ENCODE measurements at places on chromosomes 1 and 21. TPM values are rescaled to one million over a fixed set of nuclear protein-coding genes. Genes with fewer than 3 reads are reported as not detected.

DNA sequence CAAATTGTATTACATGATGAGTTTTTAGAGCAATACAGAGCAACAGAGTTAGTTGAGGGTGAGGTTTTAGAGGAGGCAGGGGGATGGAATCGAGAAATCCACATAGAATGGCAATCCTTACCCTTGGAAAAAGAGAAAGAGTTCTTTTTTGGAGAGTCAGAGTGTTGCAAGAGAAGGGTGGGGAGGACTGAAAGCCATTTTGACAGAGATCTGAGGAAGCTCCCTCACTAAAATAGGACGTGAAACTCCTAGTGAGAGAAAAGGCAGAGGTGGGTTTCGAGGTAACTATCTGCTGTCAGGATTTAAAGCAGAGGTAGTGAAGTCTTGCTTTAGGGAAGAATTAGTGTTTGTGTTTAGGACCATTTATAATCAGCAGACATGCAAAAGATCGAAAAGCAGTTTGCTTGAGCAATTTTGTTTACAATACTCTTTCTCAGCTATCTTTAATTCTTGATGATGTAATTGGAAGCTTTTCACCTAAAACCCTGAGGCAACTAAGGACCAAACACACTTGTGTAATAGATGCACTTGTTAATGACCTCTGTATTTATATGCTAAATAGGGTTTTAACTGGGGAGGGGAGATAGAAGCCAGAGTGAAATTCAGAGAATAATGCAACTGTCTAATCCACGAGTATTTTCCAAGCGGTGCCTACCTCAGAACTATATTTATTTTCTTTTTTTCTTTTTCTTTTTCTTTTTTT is 20.0 kb downstream of the ADAMTS5 start:
- H3K27ac ChIP-seq: peak overlapping the region; percentile 29
- H3K27me3 ChIP-seq: no peaks in the 10 kb centered on the region
- H3K4me3 ChIP-seq: no peak overlapping the region
- no peaks in the 10 kb centered on the region for H3K36me3 ChIP-seq
- no peak for DNase-seq

DNA sequence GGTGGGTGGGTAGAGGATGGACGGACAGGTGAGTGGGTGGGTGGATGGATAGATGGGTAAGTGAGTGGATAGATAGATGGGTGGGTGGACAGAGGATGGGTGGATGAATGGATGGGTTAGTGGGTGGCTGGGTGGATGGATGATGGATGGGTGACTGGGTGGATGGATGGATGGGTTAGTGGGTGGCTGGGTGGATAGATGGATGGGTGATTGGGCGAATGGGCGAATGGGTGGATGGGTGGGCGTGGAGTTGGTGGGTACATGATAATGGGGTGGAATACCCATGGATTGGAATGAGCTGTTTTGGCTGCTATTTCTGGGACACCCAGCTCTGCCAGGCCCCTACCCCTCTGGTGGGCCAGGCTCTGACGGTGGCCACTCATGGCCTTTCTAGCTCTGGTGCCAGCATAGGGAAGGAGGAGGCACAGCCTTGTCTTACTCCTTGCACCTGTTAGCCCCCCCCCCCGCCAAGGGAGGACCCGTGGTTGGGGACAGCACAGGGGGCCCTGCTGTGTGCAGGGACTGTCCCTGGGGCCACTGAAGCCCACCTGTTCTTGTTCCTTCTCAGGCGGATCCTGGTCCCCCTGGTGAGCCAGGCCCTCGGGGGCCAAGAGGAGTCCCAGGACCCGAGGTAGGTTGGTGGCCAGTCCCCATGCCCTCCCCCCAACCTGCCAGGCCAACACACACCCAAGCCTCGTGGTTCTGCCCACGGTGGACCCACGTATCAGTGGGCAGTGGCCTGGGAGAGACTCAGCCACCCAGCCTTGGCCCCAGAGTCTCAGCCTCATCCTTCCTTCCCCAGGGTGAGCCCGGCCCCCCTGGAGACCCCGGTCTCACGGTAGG is 26.4 kb downstream of the COL6A2 start:
- peak; percentile 36 for DNase-seq
- no peaks in the 10 kb centered on the region for H3K27me3 ChIP-seq
- H3K36me3 ChIP-seq: no peaks in the 10 kb centered on the region
- no peak overlapping the region for H3K27ac ChIP-seq
- no peaks in the 10 kb centered on the region for H3K4me1 ChIP-seq

DNA sequence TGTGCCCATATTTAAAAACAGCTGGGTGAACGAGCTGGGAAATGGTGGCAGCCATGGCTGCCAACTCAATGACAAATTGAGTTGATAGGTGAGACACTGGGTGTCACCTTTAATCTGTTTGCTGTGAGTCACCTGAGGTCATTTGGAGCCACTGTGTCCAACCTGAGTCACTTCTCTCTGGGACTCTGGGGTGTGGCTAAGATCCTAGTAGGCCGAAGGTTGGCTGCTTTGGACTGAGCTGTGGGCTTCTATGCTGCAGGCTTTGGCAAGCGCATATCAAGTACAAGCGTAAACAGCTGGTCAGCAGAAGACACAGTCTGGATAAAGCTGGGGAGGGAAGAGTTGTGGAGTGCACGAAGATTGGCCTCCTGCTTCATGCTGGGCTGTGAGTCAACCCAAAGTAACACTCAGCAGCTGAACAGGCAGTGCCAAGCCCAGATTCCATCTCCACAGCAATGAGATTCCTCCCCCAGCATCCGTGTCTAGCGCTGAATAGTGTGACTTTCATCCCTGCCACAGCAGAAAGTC is 24.0 kb downstream of the TEX35 start:
- no peak overlapping the region for H3K4me3 ChIP-seq
- DNase-seq: peak; percentile 75
- H3K27me3 ChIP-seq: no peaks in the 10 kb centered on the region
- no peaks in the 10 kb centered on the region for H3K36me3 ChIP-seq
- H3K27ac ChIP-seq: no peak overlapping the region

DNA sequence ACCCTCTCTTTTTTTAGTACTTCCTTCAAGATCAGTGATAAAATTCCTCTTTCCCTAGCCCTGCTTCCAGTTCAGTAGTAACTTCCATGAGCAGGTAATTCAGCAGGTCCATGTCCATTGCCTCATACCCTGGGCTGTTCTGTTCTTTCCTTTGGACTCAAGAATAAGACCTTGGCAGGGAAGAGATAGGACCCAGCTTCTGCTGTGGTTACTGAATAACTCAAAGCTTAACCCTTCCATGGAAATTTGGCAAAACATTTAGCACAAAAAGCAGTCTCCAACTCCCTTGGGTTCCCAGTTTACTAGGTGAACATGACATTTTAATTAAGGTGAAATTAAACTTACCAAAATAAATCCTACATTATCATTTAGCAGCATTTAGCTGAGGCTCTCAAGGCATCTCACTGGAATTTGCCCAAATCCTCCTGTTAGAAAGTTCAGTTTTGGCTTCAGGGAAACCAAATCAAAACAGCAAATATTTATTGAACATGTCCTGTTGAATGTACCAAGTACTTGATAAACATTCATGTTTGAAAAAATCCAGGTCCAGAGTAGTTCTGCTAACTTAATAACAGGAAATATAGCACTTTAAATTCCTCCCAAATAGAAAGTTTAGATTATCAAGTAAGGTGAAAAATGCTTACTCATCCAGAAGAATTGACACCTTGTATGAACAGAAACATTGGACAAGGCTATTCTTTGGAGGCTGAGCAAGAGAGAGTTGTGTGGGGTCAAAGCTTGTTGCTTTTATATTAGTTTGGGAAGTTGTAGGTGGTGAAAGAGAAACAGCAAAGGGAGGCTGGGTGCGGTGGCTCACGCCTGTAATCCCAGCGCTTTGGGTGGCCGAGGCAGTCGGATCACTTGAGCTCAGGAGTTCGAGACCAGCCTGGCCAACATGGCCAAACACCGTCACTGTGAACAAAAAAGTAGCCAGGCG is 8.4 kb upstream of the SERPINC1 start:
- no peak overlapping the region for H3K27ac ChIP-seq
- DNase-seq: no peak
- peaks cover 3% of the 10 kb centered on the region for H3K4me1 ChIP-seq
- no peak overlapping the region for H3K4me3 ChIP-seq

- no peaks in the 10 kb centered on the region for H3K4me1 ChIP-seq
- no peak overlapping the region for H3K4me3 ChIP-seq
- no peak for DNase-seq
- no peaks in the 10 kb centered on the region for H3K27me3 ChIP-seq
Observed at GRCh38 chr1:186578325-186579016, 101.8 kb downstream of the PTGS2 start.

GRCh38 chr1:219858980-219859379 is 69.4 kb downstream of the SLC30A10 start:
- no peaks in the 10 kb centered on the region for H3K27me3 ChIP-seq
- no peak for DNase-seq
- no peak overlapping the region for H3K4me3 ChIP-seq
- no peaks in the 10 kb centered on the region for H3K4me1 ChIP-seq
- H3K36me3 ChIP-seq: no peaks in the 10 kb centered on the region
- H3K27ac ChIP-seq: no peak overlapping the region

GRCh38 chr1:50972766-50973165 is 2.7 kb downstream of the CDKN2C start:
- H3K27me3 ChIP-seq: no peaks in the 10 kb centered on the region
- DNase-seq: no peak
- H3K4me1 ChIP-seq: peaks cover 5% of the 10 kb centered on the region
- no peak overlapping the region for H3K4me3 ChIP-seq
- H3K36me3 ChIP-seq: no peaks in the 10 kb centered on the region

DNA sequence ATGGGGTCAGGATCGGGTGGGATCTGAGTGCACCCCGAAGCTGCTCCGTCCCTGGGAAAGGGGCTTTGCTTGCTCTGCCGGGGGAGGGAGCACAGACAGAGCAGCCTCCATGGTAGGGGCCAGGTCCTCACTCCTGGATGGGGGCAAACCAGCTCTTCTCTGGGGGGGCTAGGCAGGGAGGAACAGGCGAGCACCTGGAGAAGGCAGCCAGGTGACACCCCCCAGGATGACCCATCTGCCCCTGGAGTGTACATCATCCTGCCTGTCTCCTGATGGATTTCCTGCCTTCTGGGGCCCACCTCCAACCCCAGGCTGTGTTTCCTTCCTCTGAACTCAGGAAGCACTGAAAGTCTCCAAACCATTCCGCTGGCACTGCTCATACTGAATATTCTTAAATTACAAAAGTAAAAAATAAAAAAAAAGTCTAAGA is 248.0 kb downstream of the RHOU start:
- no peaks in the 10 kb centered on the region for H3K27me3 ChIP-seq
- no peak overlapping the region for H3K27ac ChIP-seq
- no peaks in the 10 kb centered on the region for H3K36me3 ChIP-seq
- DNase-seq: no peak

DNA sequence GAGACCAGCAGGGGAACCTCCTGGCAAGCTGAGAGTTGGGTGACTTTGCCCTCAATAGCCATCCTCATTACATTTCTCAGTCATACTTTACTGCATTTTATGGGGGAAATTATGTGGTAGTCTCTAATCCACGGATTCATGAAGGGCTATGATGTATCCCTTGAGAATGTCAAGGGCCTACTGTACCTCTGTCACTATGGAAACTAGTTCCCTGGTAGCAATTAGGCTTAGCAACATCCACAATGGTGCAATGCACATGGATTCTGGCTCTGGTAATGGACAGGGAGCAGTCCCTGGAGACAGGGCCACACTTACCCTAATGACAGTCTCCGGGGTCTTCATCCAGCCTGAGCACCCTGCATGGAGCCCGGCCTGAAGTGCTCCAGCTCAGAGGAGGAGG is 26.5 kb downstream of the LRRN2 start:
- no peak for DNase-seq
- no peaks in the 10 kb centered on the region for H3K4me1 ChIP-seq
- no peak overlapping the region for H3K27ac ChIP-seq
- H3K27me3 ChIP-seq: no peaks in the 10 kb centered on the region

DNA sequence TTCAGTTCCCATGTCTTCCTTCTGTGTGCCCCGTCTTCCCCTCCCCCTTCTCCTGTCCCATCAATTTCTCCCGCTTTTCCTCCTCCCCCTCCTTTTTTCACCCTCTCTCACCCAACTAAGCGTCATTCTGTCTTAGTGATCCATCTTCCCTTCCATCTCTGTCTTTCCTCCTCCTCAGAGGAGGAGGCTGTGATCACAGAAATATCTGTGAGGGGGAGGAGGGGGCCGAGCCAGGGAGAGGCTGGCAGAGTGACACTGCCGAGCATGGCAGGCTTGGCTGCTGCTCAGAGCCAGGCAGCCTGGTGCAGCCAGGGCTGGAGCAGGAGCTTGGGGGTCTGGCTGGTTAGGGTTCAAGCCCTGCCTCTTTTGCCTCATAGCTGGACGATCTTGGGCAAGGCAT is 7.6 kb downstream of the HTR6 start:
- no peak overlapping the region for H3K4me3 ChIP-seq
- no peaks in the 10 kb centered on the region for H3K27me3 ChIP-seq
- H3K4me1 ChIP-seq: no peaks in the 10 kb centered on the region
- no peaks in the 10 kb centered on the region for H3K36me3 ChIP-seq
- no peak for DNase-seq
- no peak overlapping the region for H3K27ac ChIP-seq

- no peak overlapping the region for H3K27ac ChIP-seq
- no peak for DNase-seq
- peaks cover 10% of the 10 kb centered on the region for H3K4me1 ChIP-seq
- no peaks in the 10 kb centered on the region for H3K36me3 ChIP-seq
Observed at GRCh38 chr1:19368964-19369363, 56.8 kb downstream of the SLC66A1 start.

- no peaks in the 10 kb centered on the region for H3K27me3 ChIP-seq
- H3K4me3 ChIP-seq: no peak overlapping the region
- no peak overlapping the region for H3K27ac ChIP-seq
- no peaks in the 10 kb centered on the region for H3K36me3 ChIP-seq
Observed at GRCh38 chr1:98314601-98315000, 346.9 kb upstream of the SNX7 start.

DNA sequence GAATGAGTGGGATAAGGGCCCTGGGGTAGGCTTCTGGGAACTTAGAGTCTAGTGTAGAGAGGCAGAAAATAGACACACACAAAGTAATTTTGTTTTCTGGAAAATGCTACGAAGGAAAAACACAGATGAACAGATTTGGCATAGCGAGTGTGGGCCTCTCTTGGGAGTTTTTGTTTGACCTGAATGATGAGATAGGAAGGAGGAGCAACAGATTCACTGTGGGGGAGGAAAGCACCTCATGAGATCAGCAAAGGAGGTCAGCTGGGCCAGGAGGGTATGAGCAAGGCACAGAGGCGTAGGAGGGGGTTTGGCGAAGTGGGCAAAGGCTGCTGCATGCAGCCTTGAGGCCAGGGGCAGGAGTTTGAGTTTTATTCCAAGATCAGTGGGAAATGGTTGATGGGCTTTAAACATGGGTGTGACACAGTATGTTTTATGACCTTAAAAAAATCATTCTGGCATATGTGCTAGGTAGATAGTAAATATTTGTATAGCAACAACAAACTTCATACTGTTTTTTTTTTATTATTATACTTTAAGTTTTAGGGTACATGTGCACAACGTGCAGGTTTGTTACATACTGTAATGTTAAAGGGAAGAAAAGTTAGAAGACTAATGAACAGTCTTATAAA is 57.9 kb downstream of the FGGY start:
- no peak overlapping the region for H3K27ac ChIP-seq
- H3K4me1 ChIP-seq: peaks cover 2% of the 10 kb centered on the region
- H3K4me3 ChIP-seq: no peak overlapping the region
- no peaks in the 10 kb centered on the region for H3K27me3 ChIP-seq
- H3K36me3 ChIP-seq: no peaks in the 10 kb centered on the region

- no peaks in the 10 kb centered on the region for H3K27me3 ChIP-seq
- H3K27ac ChIP-seq: no peak overlapping the region
- H3K36me3 ChIP-seq: no peaks in the 10 kb centered on the region
- no peak overlapping the region for H3K4me3 ChIP-seq
- no peak for DNase-seq
Observed at GRCh38 chr1:112638110-112638428, 18.4 kb downstream of the CAPZA1 start.

FGGY gene
- polyA plus RNA-seq: 15.9 TPM

ANKRD35 gene
- 2.8 TPM for polyA plus RNA-seq

SAMD13 gene
- polyA plus RNA-seq: 2.9 TPM

IFI44L gene
- polyA plus RNA-seq: 15.0 TPM

PTGFR gene
- polyA plus RNA-seq: 42.6 TPM

AADACL3 gene
- not detected for polyA plus RNA-seq

KPRP gene
- not detected for polyA plus RNA-seq

CD1D gene
- 0.69 TPM for polyA plus RNA-seq
